ENCODE measurements at places on chromosomes 7 and 10.

- no peak for DNase-seq
These were observed 159.1 kb downstream of the CCDC71L start for GRCh38 chr7:106501605-106502580.

GRCh38 chr10:132616996-132617736 lies 79.6 kb downstream of the INPP5A start:
- DNase-seq = no peak

- DNase-seq = no peak
These were observed 11.3 kb downstream of the MKI67 start for GRCh38 chr10:128114901-128115300.

DNA sequence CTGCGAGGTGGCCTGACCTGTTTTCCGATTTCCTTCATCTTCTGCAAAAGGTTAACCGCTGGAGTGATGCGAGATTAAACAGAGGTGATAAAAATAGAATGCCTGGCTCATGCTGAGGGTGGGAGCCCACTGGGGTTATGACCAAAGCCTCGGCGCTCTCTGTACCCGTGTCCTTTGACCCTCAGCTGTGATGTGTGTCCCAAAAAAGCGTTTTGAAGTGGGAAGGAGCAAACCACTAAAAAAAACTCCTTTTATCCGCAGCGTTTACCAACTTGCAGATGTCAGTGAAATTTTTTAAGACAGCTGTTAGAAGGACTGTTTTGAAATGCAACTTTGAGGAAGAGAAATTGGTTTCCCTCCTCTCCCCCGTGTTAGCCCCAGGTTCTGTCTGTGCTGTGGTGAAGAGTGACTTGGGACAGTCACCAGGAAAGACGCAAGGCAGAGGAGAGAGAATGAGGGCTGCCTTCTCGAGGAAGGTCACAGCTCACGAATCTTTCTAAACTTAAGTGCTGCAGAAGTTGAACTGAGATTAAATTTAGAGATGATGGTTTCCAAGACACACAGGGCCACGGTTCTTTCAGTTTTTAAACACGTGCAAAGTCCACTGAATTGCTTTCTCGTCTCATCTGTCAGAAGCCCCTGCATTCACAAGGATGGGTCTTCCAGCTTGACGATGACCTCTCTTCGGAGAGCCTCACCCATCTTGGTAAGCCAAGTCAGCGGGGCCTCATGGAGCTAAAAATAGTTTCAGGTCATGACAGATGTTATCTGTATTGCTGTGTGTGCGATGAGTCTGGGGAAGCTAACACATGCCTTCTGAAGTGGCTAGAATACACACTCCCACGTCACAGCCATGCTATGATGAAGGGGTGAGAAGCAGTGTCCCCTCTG lies 27.6 kb downstream of the AMZ1 start:
- DNase-seq = no peak

DNA sequence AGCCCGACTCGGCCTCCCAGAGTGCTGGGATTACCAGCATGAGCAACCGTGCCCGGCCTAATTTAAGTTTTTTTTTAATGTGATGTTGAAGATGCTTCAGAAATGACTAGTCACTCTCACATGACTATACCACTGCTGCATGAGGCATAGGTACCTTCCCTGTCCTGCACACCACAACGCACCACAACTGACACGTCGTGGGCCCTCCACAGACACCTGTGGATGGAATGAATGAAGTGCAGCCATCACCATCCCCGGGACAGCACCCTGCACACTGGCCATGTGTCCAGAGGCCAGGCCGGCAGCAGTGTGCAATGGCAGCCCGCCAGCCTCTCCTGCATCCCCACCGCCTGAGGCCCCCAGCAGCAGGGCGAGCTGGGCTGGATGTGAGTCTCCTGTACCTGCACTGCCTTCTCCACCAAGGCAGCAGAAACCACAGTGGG lies 55.1 kb downstream of the VOPP1 start:
- DNase-seq = no peak

GRCh38 chr10:31645786-31646185 lies 282.8 kb downstream of the ARHGAP12 start:
- DNase-seq = no peak

DNA sequence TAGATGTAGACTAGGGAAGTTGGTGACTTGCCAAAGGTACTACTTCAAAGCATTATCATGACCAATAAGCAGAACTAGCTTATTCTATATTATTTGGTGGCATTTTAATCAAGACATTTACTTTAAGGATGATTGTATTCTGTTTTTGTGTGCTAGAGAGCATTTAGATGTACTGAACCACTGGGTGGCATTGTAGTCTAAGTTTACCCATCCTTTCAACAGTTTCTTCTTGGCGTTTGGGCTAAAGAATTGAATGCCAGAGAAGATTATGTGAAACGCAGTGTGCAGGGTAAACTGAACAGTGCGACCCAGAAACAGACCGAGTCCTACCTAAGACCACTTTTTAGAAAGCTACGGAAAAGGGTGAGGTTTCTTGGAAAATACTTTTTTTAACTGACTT lies 26.8 kb downstream of the PRPF18 start:
- DNase-seq = peak; percentile 84

- no peak for DNase-seq
These were observed 7.2 kb downstream of the TECPR1 start for GRCh38 chr7:98244871-98245270.

DNA sequence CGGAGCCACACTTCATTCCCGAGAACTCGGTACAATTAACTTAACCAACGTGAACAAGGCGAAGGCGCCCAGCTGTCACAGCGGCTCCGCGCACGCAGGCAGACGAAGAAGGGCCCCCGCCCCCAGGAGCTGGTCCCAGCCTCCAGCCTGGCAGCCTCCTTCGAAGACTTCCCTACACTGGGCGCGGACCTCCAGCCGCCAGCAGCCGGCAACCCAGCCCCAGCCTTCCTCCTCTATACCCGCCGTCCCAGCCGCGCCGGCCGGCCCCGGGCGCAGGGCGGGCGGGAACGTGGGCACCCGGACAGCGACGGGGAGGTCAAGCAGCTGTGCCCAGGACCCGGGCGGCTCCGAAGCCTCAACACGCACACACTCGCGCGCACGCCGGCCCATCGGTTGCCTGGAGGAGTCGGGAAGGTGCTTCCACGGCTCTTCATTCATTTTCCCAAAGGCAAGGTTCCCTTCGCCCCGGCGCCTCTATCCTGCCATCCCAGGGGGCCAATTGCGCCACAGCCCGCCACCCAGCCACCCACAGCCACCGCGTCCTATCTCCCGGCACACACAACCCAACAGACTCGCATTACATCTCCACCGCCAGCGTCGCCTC lies 1.6 kb downstream of the CHST15 start:
- DNase-seq = peak; percentile 56

- no peak for DNase-seq
These were observed 51.3 kb downstream of the HIPK2 start for GRCh38 chr7:139726485-139726869.

DNA sequence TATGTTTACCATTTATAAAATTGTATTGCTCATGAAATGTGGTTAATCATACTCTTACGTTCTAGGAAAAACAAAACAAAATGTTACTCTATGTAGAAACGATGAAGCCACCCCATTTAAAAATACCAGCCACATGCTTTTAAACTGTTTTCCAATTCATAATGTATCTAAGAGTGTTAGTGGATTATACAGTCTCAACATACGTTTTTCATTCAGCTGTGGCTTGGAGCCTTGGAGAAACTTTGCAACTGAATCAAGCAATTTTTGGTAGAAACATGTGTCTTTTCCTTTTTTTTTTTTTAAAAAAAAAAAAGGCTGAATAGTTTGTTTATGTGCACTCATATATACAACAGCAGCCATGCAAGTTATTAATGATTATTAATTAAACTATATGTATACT lies 378.0 kb upstream of the SEMA3D start:
- no peak for DNase-seq

- no peak for DNase-seq
These were observed 35.9 kb upstream of the DMTF1 start for GRCh38 chr7:87116315-87116714.

DNA sequence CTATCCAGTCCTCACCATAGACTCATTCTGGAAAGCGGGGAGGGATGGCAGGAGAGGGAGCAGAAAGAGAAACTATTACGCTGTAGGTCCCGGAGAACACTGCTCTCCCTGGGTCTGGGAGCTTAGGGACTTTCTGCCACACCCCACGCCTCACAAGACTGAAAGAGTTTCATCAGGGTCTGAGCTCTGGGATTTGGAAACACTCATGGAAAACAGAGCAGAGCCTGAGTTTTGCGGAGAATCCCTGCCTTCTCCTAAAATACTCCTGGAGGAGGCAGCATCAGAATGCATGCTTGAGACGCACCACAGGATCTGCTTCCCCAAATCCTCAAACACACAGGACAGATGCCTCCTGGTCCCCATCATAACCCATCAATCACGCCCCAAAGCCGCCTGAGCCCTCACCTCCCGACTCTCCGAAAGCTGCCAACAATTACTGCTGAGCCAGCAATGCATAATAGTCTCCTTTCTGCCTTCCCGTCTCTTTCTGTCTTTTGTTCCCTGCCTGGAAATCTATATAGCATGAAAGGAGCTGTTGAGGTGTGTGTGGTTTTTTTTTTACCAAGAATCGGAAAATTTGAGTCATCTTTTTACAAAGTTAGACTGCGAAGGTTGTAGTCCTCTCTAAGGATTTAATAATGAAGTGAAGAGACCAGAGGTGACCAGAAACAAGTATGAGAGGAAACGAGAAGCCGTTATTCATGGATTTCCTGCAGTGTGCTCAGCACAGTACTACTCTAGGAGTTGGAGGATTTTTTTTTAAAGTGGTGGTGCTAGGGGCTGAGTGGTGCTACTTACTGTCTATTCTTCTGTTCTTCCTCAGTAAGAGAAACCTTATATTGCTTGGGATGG lies 37.7 kb downstream of the ASB13 start:
- DNase-seq = peak; percentile 38

- DNase-seq = no peak
These were observed 5.1 kb upstream of the TM9SF3 start for GRCh38 chr10:96591946-96592345.

GRCh38 chr10:93379731-93380575 lies 102.2 kb downstream of the MYOF start:
- DNase-seq = no peak

GRCh38 chr7:13508586-13508985 lies 480.9 kb downstream of the ETV1 start:
- peak; percentile 37 for DNase-seq

- no peak for DNase-seq
These were observed 72.8 kb downstream of the BICC1 start for GRCh38 chr10:58585435-58585834.

GRCh38 chr10:108757946-108758345 lies 1165.4 kb downstream of the XPNPEP1 start:
- DNase-seq = no peak

GRCh38 chr7:18770154-18770811 lies 274.7 kb downstream of the HDAC9 start:
- no peak for DNase-seq
